ENCODE measurements at places on chromosomes 5 and 9.

GRCh38 chr9:75188756-75189155, 100.4 kb downstream of the OSTF1 start:
- no peak for DNase-seq

GRCh38 chr5:154444556-154445421, 1.0 kb upstream of the SAP30L start:
- no peak for DNase-seq

DNA sequence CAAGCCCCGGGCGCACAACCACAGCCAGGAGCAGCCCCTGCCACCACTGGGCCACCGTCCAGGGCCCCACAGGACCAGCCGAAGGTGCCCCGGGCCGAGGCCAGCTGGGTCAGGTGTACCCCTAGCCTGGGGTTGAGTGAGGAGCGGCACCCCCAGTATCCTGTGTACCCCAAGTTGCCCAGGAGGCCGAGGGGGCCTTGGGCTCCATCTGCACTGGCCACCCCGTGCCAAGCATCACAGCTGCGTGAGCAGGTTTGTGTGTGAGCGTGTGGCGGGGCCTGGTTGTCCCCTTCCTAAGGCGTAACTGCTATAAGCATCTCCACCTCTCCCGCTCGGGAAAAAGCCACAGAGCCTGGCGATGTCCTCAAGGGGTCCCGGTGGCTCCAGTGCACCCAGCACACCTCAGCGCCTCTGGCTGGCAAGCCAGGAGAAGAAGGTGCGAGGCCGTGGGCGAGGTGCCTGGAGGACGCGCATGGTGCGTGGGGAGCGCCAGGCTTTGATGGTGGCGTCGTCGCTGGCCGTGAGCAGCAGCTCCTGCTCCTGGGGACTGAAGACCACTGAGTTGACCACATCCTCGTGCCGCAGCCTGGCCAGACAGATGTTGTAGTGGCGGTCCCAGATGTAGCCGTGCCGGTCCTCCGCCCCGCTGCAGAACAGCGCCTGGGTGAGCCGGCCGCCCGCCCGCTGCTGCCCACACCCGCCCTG, 3.9 kb downstream of the FBXW5 start:
- DNase-seq = no peak

GRCh38 chr5:132253452-132254320, 3.8 kb upstream of the PDLIM4 start:
- no peak for DNase-seq

DNA sequence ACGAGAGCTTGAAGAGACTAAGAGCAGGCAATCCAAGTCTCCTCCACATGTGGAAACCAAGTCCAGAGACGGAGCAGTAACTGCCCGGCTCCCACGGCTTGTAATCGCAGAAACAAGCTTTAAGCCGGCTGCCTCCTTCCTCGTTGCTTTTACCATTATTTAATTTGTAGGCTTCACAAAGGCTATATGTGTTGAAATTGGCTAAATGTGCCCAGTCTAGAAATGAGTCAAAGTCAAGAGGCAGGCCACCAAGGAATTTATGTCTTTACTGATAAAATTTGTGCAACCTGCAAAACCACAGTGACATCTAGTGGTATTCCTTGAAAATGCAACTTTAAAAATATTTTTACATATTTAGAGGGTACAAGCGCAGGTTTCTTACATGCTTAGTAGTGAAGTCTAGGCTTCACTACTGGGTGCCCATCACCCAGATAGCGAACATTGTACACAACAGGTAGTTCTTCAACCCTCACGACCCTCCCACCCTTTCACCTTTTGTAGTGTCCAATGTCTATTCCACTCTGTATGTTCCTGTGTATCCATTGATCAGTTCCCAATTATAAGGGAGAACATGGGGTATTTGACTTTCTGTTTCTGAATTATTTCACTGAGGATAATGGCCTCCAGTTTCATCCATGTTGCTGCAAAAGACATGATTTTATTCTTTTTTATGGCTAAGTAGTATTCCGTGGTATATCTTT, 33.5 kb upstream of the EBF1 start:
- peak; percentile 43 for DNase-seq

DNA sequence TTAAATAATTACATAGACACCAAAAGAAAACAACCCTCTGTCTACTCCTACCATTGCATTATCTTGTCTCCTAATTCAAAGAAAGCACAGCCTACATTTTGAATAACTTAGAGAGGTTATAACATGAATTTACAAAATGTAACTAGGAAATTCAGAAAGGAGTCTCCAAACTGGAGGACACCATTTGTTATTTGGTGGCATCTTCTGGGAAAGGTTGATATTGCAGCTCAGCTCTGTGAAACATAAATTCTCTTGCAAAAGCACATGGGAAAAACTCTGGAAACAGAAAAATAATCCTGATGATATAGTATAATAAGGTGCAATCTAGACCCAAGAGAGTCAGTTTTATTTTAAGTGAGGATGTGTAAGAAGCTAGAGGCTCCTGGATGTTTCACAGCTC, 215.3 kb downstream of the MLLT3 start:
- DNase-seq = no peak

- DNase-seq = no peak
Measured at GRCh38 chr5:10319202-10319851, 11.6 kb upstream of the CMBL start.

GRCh38 chr9:9924376-9924775, 688.4 kb downstream of the PTPRD start:
- no peak for DNase-seq

GRCh38 chr5:134437340-134437846, 25.7 kb upstream of the CDKN2AIPNL start:
- DNase-seq = no peak

DNA sequence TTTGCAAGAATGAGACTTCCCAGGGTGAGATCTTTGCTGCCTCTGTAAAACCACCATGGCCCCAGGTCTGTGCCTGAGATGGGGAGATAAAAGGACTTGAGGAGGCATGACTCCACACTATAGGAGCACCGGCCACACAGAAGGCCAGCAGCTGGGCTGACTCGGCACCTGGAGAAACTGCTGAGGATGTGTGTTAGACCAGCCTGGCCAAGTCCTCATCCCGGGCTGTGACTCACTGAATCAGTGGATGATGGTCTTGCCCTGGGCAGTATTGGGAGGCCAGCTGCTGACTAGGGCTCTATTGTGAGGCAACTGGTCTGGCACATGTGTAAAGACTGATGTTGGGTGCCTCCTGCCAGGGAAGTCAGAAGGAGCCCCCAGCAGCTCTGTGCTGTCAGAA, 286.2 kb downstream of the ACTL7B start:
- no peak for DNase-seq

Data from neuronal stem cell (in vitro differentiated cells).